ENCODE measurements at places on chromosomes 4 and X.

GRCh38 chrX:150463566-150463965 is 100.4 kb downstream of the MAMLD1 start:
- no peak for DNase-seq

DNA sequence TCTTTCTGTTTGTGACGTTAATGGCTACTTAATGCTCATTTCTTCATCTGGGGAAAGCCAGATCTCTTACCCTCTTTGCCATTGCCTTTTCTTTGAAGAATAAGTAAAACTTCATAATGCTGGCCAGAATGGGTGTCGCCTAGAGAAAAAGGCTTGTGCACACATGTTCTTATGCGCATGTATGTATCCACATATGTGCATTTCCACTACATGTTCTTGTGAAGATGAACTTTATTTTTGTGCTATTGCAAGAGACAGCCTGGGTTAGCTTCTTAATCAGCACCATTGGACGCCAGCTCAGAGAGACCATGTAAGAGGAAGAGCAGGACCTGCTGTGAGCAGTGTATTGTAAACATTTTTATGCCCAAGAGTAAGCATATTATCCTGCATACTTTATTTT is 178.7 kb downstream of the SPRY1 start:
- no peak for DNase-seq

- DNase-seq = no peak
Measured at GRCh38 chr4:163317110-163317509, 15.3 kb downstream of the NPY1R start.

GRCh38 chr4:114229706-114230105 is 250.3 kb upstream of the ARSJ start:
- no peak for DNase-seq

GRCh38 chr4:66769441-66769840 is 775.9 kb downstream of the CENPC start:
- DNase-seq = no peak

DNA sequence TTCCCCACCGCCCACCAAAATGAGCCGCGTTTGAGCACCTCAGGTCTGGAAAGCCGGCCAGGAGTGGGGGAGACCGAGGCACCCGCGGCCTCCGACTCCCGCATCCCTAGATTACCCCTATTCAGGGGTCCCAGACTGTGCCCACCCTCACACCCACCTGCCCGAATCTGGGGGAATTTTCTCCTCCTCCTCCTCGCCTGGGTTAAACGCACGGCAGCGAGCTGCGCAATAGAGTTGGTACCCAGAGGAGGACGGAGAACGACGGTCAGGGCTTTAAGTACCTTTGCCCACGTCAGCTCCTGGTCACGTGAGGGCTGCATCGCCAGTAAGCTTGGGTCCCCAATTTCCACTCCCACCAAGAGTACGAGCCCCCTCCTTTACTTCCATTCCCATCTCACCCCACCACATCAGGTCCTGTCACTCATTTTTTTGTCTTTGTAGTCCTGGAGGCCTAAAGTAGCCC is at the start of gene ARMCX2:
Gene ARMCX2 (minus strand): TSS at position 250 of the 463 bp plus-strand sequence. CDS start 2,262 bp downstream, outside the sequence.
- DNase-seq = peak; percentile 56

DNA sequence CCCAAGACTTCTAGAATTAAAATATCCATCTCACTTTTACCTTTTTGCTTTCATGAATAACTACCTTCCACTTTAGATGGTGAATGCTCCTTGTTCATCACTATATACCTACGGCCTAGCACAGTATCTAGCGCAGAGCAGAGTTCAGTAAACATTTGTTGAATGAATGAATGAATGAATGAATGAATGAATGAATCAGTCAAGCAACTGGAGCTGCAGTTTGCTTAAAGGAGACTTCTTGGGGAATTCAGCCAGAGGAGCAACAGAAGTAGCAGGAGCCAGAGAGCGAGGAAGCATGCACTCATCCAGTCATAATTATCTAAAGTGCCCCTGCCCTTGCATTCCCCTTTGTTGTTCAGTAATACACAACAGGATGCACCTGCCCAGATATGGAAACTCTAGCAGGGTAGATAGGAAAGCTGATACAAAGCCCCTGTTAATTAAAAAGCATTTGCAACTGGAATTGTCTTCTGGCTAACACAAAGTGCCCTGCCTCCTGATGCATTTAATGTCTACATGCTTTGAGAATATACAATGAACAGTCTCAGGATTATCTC is 103.0 kb upstream of the MBNL3 start:
- DNase-seq = no peak

DNA sequence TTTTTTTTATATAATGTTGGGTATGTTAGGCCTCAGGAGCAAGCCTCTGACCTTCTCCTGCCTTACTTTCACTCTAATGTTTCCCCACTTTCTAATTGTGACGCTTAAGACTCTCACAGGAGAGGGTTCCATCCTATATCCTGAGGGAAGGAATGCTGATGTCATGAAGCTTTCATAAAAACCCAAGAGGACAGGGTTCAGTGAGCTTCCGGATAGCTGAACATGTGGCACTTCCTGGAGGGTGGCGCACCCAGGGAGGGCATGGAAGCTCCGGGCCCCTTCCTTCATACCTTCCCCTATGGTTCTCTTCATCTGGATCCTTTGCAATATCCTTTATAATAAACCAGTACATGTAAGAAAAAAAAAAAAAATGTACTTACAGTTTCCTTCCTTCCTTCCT is 48.0 kb upstream of the TMPRSS11E start:
- no peak for DNase-seq

GRCh38 chr4:183610613-183611012 is 48.4 kb downstream of the RWDD4 start:
- DNase-seq = no peak

Data from mesothelial cell of epicardium (in vitro differentiated cells).